ENCODE measurements at places on chromosomes 5 and 9.

DNA sequence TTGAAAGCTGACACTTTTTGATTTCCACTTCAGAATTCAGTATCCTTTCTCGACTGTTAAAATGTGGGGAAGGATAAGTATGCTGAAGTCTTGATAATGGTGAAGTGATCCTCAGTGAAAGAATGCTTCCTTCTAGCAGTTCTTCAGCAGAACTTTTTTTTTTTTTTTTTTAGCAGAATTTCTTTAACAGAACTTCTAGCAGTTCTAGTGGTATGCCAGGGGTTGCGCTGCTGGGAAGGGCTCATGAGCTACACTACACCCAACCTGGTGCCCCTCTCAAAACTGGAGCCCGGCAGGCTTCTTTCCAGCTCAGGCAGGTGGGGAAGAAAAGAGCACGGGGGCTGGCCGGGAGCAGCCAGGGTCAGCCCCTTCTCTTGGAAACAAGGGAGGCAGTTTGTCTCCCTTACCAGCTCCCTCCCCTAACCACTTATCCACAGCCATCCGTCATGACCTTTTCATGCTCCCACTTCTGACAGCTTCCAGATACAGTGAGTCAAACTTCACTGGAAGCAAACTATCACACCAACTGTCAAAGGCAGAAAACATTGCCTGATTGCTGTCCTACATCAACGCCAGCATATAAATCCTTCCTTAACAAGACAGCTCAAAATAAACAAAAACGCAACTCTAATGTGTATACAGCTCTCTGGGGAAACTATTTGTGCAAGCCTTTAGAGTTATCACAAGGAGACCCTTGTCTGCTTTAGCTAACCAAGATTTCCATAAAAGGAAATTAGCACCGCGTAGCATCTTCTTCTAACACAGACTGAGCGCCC is 211.5 kb downstream of the GAPVD1 start:
- DNase-seq, result no peak

DNA sequence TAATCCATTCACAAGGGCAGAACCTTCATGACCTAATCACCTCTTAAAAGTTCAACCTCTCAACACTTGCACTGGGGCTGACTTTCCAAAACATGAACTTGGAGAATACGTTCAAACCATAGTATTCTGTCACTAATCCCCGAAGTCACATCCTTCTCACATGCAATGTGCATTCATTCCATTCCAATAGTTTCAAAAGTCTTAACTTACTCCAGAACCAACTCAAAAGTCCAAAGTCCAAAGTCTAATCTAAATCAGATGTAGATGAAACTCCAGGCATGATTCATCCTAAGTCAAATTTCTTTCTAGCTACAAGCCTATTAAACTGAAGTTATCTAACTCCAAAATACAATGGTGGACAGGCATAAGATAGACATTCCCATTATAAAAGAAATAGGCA is 21.7 kb upstream of the ADAMTSL1 start:
- no peak for DNase-seq

DNA sequence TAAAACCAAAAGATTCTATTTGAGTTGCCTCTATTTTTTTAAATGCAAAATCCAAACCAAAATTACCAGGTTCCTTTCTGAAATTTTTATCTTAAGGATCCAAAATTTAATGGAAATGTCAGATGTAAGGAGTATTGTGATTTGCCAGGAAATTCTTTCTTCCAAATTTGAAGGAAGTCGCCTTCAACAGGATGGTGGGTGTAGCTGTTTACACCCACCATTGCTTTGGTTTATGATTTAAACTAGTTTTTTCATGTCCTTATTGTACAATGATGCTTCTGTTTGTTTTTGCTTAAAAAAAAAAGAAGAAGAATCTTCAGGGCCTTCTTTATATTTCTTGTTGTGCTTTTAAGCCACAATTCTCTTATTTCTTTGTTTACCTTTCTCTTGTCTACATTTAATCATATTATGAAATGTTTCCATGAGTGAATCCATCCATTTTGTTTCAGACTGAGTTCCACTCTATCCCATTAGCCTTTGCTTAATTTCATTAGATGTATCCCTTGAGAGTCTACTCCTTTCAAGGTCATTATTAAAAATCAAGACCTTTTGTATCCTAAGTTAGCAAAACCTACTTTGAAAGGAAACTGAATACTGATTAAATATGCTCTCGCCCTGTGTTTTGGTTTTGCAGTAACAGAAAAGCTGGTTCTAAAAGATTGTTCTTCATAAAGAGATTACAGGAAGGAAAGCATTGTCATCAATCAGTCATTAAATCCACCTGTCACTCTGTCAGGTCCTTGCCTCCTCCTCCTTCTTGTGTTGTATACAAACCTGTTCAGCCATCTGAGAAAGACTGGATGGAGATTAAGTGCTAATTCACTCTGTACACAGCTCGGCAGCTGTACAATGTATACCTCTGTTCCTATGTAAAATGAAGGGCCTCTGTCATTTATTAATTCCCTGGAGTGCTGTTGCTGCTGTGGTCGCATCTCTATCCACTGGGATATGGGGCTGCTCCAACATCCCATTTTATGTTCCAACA is 45.5 kb upstream of the SLC2A8 start:
- no peak for DNase-seq

GRCh38 chr5:131378721-131379541 is 115.1 kb downstream of the CDC42SE2 start:
- DNase-seq, result no peak

GRCh38 chr5:173234129-173234790 is 746 bp downstream of the NKX2-5 start:
- DNase-seq, result no peak

DNA sequence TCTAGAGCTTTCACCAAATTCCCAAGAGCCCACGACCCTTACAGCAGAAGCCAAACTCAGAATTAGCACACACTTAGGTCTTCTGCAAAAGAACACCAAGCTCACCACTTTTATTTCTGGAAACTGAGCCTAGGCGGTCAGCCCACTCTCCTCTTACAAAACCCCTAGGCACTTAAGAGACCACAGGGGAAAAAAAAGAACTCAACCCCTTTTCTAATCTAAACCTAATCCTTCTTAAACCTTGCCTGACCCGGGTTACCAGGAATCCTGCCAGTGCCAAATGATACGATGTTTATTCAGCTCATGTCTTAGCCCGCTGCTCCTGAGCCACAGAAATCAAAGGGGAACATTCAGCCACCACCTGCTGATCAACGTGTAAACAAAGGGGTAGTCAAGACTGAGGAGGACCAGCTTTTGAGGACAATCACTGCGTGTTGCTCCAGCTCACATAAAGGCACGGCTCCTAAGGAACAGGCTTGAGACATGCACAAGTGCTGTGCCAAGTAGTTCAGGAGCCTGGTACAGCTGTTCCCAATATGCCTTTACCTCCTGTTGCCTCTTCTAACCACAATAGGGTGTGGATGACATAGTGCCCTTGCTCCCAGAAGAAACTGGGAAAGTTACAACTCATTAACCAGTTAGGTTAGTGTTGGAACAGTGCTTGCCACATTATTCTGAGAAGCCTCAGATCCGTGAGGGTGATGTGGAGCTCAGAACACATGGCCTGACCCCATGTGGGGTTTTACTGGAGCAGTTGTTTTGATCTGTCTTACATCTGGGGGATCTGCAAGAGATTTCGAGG is 49.3 kb downstream of the ZFAND5 start:
- peak; percentile 65 for DNase-seq

GRCh38 chr5:2221450-2221849 is 338.7 kb upstream of the IRX4 start:
- no peak for DNase-seq

- no peak for DNase-seq
Observed at GRCh38 chr9:113991714-113992113, 86.4 kb downstream of the AMBP start.

DNA sequence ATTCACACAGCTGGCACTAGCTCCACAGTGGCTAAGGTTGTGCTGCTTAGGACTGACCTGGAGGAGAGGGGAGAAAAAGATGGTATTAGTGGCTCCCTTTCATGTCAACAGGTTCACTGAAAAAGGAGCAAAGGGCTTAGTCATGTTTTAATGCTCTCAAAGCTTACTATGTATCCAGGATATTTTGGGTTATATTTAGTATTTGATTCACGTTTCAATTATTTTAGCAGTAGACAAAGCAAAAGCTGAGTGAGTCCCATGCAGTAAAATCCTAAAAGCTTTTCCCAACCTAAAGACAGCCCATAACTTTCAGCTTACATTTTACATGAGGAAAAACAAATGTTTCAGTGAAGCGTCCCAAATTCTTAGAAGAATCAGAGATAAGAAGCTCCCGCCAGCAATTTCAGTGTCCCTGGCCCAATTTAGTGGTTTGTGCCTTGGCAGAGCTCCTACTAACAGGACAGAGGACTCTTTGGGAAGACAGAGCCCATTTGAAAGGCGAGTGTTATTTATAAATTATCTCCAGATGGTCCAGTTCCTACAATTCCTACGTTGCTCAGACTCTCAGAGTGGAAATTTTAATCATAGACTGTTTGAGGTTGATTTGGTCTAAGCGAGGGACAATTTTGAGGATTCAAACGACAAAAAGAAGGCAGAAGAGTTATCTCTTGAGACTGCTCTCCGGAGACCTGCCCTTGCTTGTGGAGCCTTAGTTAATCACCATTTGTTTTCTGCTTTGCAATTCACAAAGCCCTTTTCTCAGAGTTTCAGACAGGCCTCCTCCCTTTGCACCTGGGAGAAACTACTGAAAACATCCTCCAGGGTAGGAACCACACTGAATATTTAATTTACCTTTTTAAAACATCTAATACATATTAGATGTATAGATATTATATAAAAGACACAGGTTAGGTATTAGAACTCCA is 225.0 kb upstream of the ANKRD55 start:
- peak; percentile 35 for DNase-seq

DNA sequence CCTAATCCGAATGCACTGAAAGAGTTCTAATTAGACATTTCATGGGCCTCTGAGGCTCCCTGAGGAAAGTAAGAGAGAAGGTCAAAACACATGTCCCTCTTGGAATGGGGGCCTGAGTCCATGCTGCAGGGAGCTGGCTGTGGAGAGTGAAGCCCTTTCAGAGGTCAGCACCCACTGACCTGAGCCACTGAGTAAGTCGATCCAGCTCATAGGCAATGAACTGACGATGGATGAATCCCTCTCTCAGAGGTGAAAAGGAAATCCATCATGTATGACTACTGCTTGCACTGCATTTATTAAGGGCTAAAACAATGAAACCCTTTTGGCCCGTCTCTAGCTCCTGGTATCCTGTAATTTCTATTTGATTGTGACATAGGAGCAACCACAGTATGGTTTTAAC is 288.9 kb upstream of the VLDLR start:
- DNase-seq, result no peak

DNA sequence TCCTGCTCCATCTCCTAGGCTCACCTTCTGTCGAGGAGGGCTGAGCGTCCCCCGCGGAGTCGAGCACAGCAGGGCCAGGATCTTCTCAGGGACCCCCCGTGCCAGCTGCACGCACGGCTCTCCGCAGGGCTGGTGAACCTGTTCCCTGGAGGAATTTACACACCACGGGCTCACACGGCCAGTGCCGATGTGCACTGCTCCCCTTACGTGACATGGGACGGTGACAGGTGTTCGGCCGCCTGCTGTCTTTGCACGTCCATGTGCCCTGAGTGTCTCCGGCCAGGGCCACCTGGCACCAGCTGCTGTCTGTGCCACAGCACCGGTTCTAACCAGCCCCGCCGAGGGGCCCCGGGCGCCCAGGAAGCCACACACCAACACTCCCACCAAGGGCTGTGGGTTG is 8.7 kb upstream of the AGPAT2 start:
- no peak for DNase-seq

DNA sequence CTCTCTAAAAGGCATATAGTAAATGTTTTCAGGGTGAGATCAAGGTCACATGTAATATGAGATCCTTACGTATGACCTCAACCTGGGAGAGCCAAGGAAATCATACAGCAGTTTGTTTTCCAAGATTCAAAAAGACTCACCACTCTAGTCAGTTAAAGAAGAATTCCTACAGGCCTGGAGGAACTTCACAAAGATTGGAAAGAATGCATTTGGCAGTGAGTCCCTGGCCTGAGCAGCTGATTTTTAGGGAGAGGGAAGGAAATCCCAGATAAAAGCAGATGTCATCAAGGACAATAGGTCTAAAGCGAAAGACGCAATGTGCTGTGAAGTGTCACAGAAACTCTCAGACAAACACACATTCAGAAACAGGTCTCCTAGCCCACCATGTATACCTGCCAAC is 424.0 kb upstream of the ZNF462 start:
- no peak for DNase-seq

DNA sequence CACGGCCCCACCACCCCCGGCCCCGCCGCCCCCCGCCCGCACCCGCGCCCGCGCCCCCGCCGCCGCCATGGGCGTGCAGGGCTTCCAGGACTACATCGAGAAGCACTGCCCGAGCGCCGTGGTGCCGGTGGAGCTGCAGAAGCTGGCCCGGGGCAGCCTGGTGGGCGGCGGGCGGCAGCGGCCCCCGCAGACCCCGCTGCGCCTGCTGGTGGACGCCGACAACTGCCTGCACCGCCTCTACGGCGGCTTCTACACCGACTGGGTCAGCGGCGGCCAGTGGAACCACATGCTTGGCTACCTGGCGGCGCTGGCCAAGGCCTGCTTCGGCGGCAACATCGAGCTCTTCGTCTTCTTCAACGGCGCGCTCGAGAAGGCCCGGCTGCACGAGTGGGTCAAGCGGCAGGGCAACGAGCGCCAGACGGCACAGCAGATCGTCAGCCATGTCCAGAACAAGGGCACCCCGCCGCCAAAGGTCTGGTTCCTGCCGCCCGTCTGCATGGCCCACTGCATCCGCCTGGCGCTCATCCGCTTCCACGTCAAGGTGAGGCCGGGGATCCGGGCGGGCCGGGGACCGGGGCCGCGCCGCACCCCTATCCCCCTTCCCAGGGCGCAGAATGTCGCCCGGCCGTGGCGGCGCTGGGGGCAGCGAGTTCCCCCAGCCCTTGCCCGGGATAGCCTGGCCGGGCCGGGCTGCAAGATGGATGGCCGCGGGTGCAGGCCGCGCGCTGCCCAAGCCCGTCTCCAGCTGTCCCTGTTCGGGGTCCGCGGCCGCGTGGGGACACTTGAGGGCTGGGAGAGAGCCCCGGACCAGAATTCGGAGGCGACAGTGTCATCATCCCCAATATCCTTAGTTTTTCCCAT is 594 bp downstream of the FAM120A start:
- peak; percentile 38 for DNase-seq
